NCI-H2029 (cell line): ENCODE measurements at places on chromosomes 3 and 15.

GRCh38 chr3:184716622-184717398, 4.9 kb upstream of the MAGEF1 start:
- no peak for DNase-seq

DNA sequence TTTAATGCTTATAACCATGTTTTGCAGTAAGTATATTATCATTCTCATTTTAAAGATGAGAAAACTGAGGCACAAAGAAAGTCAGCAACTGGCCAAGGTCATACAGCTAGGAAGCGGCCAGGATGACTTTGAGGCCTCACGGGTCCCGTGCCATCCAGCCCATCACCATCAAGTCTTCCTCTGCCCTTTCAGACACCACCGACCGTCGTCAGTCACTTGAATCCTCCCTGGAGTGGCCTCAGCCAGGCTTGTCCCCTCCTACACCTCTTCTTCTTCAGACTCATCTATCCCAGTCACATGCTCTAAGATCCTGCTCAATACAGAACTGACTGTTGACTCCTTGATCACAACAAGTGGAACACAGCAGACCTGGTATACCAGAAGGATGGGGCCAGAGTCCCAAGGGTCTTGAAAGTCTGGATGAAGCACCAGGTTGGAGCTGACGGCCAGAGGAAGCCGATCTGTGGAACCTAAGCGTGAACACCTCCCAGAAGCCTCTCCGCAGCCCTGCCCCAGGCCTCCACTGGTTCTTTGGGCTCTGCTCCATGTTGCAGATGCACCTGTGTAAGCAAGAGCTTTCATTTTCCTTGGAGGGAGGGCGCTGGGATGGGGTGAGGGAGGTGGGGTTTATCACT, 22.1 kb downstream of the ITGA11 start:
- DNase-seq = no peak

DNA sequence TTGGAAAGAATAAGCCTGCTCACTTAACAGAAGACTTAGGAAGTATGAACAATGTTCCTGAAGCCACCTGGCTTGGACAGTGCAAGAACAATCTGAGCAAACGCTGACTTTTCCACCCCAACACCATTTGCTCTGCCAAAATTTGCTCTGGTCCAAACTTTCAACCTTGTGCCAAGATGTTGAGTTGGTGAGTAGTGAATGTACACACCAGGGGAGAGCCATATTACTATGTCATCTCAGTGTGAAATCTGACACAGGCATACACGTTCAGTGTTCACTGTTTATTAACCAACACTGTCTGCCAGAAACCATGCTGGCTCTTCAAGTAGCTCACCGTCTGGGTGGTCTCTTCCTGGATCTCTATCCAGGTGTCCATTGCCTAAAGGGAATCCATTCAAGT, 152.9 kb upstream of the LPP start:
- DNase-seq = peak; percentile 74

DNA sequence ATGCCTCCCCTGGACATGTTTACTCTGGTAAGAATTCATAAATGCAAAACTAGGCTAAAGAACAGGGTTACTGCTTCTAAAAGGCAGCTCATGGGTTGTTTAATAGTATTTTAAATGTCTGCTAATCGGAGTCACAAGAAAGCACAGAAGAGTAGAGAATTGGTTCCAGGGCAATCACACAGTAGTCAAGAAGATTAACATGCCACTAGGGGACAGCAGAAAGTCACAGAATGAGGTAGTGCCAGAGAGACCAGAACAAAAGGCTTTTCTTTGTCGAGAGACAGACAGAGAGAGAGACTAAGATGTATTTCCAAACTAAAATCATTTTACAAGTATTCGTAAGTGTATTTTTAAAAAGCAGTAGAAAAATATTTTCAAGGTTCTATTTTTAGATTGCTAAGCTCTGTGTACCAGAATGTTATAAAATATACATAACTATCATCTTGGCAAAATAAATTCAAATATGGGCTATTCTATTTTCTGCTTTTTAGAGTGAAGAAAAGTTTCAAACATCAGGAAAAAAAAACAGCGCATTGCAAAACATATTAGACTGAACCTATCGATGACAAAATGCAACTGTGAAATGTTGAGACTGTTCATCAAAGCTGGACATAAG, 78.3 kb upstream of the CDIN1 start:
- peak; percentile 11 for DNase-seq

DNA sequence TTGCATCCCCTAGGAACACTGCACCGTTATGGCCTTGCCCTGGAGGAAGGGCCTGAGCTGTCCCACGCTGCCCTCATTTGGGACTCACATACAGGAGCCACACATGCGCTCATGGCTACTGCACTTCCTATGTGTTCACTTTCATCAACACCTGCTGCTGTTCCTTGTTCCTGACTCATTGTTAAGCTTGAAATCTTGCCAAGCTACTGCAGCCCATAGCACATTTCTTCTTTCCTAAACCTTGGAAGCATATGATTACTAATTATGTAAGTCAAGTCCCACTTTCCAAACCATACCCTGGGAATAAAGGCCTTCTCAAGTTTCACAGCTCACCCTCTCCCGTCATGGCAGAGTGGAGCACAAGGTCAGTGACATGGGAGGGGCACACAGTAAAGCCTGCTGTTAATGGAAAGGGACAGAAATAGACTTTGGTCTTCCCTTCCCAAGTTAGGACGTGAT, 307.9 kb downstream of the CLSTN2 start:
- DNase-seq = no peak

DNA sequence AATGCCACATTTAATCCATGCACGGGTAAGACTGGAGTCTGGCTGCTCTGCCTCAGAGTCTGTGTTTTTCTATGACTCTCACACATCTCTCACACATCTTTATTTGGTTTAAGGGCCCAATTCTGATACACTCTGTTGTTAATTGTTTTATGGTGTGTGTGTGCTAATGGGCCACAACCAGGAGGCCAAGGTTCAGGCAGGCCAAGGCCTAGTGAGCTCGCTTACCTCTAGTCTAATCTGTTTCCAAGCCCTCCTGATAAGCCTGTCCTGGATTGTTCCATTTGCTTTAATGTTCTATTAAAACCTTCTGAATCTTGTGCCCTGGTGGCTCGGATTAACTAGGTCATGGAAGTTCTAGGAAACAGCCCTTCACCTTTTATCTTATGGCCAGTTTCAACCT, 445.4 kb upstream of the DPH6 start:
- DNase-seq = no peak

DNA sequence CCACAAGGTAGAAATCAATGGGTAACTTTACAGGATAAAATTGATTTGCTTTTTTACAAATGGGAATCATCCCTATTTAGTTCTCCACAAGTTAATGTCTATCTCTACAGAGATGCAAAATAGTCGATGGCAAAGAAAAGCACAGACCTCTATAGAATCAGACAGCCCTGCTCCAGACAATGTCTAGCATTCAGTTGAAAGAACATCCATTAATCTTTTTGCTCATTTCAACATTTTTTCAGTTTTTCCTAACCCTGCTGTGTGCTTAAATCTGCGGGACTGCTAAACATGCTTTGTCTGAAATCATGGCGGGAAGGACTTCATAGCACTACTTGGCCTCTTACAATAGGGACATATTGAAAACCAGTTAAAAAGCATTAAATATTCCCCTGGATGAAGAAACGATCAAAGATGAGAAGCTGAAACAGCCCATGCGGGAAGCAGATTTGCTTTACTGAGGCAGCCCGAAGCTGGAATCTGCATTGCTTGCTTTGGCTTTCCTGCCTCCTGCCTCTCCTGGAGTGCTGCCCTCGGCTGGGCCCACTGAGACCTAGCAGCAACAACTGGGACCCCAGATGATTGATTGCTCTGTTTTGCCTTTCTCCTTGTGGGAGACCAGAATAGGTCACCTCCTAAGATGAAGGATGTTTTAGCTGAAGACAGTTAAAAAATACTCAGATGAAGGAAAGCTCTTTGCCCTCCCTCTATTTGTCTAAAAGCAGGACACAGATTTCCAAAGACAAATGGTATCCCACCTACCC, 38.5 kb upstream of the RASGRP1 start:
- no peak for DNase-seq

- no peak for DNase-seq
These were observed 900.1 kb downstream of the ROBO1 start for GRCh38 chr3:78867409-78868372.

DNA sequence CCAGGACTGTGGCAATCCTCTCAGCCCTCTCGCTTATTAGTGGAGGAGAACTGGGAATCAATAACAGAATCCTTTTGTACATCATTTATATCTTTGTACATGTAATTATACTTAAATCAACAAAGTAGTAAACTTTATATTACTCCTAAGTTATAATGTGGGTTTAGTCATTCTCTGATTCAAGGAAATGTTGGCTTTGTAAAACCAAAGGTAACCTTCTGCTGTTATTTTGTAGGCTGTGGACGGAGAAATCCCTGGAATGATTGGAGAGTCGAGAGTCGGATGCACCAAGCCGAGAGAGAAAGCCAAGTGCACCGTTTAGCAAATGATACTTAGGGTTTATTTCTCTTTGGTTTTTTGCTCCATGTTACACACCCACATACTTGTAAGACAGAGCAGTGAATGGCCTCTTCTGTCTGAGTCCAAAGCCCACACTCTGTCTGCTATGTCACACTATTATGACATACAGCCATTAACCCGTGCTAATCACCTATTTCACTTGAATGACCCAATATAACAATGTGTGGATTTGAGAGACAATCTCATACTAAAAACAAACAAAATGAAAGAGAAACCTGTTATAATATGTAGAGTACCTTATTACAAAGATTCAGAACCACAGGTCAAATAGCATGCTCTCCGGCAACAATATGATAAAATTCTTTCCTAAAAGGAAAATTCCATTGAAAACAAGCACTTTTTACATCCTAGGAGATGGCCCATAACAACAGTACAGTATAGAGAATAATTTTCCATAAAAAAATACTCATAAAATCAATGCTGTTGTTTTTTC, 72.2 kb downstream of the MECOM start:
- peak; percentile 14 for DNase-seq

DNA sequence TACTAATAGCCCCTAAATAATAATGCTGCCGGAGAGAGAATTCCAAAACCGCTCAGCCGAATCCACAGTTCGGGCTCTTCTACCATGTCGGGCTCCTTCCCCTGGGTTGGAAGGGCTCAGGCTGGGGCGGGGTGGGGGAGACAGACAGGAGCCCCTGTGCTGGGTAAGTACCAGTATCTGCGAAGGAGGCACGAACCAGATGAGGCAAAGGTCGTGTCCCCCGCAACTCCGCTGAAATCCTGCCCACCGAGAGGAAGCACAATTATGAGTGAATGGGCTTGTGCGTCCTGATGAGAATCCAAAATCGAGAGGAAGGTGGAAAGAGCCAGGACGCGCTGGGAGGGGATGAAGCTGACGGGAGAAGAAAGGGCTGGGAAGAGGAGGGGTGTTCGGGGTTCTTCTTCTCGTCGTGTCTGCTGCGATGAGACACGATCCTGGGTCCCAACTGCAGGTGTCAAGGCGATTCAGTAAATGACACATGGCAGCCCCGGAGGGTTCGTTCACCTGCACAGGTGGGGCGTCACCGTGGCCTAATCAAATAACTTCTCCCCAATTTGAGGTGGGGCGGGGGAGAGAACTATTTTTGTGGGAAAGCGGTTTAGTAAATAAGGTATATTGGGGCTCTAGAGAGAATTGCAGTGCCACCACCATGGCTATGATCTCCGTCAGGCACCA, 707 bp upstream of the FAM81A start:
- no peak for DNase-seq

GRCh38 chr3:161247049-161247448, 25.9 kb downstream of the NMD3 start:
- DNase-seq = no peak

- DNase-seq = no peak
These were observed 5.7 kb downstream of the STIMATE start for GRCh38 chr3:52891615-52892081.

GRCh38 chr3:4739289-4740236, 239.7 kb upstream of the BHLHE40 start:
- DNase-seq = no peak

DNA sequence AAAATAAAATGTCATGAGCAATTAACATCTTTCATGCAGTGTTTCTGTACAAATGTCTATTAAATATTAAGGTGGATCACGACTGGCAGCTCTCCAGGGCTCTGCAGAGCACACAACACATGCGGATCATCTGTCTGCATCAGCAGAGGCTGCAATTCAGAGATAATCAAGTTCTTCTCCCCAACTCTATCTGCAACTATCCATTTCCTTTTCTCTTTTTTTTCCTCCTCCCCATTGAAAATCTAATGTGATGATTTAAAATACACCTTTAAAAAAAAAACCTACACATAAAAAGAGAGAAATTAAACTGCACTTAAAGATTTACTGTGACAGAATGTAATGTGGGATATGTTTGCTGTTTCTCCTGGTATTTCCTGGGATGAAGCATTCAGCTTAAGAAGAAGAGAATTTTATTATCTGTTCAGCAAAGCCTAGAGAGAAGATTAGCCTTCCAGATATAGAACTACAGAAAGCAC, 352.6 kb upstream of the CCDC54 start:
- DNase-seq = no peak

DNA sequence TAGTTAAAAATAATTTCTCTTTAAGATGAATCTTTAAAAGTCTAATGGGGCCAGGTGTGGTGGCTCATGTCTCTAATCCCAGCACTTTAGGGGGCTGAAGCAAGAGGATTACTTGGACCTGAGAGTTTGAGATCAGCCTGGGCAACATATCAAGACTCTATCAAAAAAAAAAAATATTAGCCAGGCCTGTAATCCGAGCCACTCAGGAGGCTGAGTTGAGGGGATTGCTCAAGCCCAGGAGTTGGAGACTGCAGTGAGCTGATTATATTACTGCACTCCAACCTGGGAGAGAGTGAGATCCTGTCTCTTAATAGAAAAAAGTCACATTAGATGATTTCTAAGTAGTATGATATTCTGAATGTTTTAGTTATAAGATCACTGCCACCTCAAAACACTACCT, 322.0 kb upstream of the MANF start:
- no peak for DNase-seq

DNA sequence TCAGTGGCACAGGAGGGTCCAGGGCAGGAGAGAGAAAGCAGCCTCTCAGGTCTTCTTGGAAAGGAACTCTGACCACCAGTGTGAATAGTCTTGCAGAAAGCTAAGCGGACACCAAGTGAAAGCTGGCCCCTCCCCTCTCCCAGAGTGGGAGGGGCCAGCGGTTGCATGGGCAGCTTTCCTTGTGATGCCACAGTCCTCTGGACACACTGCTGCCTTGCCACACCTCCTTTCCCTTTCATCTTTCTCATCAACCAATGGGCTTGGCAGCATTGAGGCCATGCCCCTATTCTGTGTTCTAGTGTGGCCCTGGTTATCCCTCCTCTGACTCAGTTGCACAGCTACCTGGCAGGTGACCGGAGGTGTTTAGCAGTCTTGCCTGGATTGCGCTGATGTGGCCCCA, 49.7 kb upstream of the GOLGA6B start:
- DNase-seq = no peak

DNA sequence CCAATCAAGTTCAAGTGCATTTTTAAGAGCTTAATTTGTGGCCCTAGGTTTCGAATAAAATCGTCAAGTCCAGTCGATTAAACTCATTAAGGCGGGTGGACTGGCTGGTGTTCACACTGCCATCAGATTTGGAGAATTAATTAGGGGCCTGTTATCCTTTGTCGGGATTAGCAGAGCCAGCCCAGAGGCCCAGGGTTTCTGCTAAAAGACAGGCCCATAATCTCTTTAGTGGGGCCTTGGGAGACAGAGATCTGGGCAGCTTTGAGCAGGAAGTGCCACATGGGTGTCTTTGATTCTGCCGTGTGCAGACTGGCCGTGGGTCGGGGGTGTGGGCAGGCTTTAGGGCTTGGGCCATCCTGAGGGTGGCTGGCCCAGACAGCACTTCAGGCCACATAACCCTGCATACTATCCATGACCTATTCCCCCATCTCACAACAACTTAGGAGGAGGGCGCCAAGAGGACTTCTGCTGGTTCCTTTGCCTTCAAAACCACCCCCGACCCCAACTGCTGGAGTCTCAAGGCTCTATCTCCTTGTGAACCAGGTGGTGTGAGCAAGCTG, 94.7 kb downstream of the PLXNA1 start:
- no peak for DNase-seq

GRCh38 chr3:108493862-108494261, 16.5 kb downstream of the MYH15 start:
- no peak for DNase-seq
